ENCODE measurements at places on chromosomes 12 and 14.

GRCh38 chr12:20128928-20129327 is 239.4 kb upstream of the PDE3A start:
- H3K36me3 ChIP-seq = no peaks in the 10 kb centered on the region
- H3K4me1 ChIP-seq = no peaks in the 10 kb centered on the region
- no peak for DNase-seq
- no peak overlapping the region for H3K4me3 ChIP-seq

DNA sequence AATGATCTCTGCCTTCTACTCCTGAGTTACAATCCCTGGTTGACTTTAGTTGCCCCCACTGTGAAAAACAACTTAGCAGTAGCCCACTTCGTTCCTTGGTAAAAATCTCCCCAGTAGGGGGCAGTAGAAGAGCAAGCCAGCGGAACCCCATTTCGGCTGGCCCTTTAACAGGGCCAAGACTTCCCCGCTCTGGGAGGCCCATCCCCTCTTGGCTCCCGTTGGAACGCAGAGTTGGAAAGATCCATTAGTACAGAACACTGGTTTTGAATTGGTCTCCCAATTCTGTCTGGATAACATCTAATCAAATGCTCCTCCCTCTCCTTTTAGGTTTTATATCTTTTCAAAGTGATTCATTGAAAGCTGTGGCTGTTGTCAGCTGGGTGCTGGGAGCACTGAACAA is 1133.3 kb downstream of the BCL11B start:
- DNase-seq = no peak
- no peak overlapping the region for H3K4me3 ChIP-seq
- H3K36me3 ChIP-seq = no peaks in the 10 kb centered on the region
- H3K27me3 ChIP-seq = no peaks in the 10 kb centered on the region
- H3K4me1 ChIP-seq = no peaks in the 10 kb centered on the region

- peaks cover 4% of the 10 kb centered on the region for H3K4me1 ChIP-seq
These were observed 7.7 kb downstream of the SLC15A4 start for GRCh38 chr12:128815779-128816642.

- H3K4me1 ChIP-seq = peaks cover 12% of the 10 kb centered on the region
- no peak for DNase-seq
- no peak overlapping the region for H3K4me3 ChIP-seq
- H3K36me3 ChIP-seq = no peaks in the 10 kb centered on the region
- H3K27me3 ChIP-seq = no peaks in the 10 kb centered on the region
- H3K27ac ChIP-seq = no peak overlapping the region
These were observed 1.2 kb downstream of the NKX2-1 start for GRCh38 chr14:36518586-36519430.

GRCh38 chr12:19915392-19916195 is 452.7 kb upstream of the PDE3A start:
- H3K27me3 ChIP-seq = no peaks in the 10 kb centered on the region
- no peak for DNase-seq
- H3K36me3 ChIP-seq = no peaks in the 10 kb centered on the region
- H3K27ac ChIP-seq = no peak overlapping the region
- peaks cover 30% of the 10 kb centered on the region for H3K4me1 ChIP-seq
- H3K4me3 ChIP-seq = no peak overlapping the region

- DNase-seq = no peak
- H3K36me3 ChIP-seq = no peaks in the 10 kb centered on the region
- H3K27me3 ChIP-seq = no peaks in the 10 kb centered on the region
These were observed 40.0 kb downstream of the PEBP1 start for GRCh38 chr12:118175823-118176447.

DNA sequence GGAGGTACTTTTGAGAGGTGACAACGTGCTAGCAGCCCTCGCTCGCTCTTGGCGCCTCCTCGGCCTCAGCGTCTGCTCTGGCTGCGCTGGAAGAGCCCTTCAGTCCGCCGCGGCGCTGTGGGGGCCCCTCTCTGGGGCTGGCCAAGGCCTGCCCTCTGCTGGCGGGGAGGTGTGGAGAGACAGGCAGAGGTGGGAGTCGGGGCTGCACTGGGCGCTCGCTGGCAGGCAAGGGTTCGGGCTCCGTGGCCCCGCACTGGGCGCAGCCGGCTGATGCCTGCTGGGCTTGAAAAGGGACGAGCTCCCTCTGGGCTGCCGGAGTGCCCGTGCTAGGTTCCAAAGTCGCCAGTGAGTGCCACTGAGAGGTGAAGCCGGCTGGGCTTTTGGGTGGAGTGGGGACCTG is 580.0 kb downstream of the DIO2 start:
- DNase-seq = no peak
- no peak overlapping the region for H3K27ac ChIP-seq
- no peak overlapping the region for H3K4me3 ChIP-seq
- no peaks in the 10 kb centered on the region for H3K4me1 ChIP-seq

GRCh38 chr14:102784892-102785594 is 7.8 kb downstream of the TRAF3 start:
- H3K36me3 ChIP-seq = no peaks in the 10 kb centered on the region
- H3K27me3 ChIP-seq = no peaks in the 10 kb centered on the region
- DNase-seq = no peak
- H3K4me3 ChIP-seq = no peak overlapping the region
- H3K27ac ChIP-seq = no peak overlapping the region
- no peaks in the 10 kb centered on the region for H3K4me1 ChIP-seq

DNA sequence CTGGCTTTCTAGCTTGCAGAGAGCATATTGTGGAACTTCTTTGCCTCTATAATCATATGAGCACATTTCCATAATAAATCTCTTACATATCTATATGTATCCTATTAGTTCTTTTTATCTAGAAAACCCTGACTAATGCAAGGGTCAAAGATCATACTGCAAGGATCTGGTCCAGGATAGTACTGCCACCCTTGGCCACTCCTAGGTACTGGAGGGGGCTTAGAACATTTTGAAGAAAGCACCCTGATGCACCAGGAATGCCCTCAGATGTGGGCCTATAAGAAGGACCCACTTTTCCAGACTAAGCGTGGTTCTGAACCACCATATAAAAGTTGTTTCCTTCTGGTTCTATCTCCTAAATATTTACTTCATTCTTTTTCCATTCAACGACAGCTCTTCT is 14.6 kb downstream of the ATXN7L3B start:
- H3K27ac ChIP-seq = no peak overlapping the region
- no peak for DNase-seq
- no peaks in the 10 kb centered on the region for H3K36me3 ChIP-seq
- H3K27me3 ChIP-seq = no peaks in the 10 kb centered on the region
- no peaks in the 10 kb centered on the region for H3K4me1 ChIP-seq

- no peak overlapping the region for H3K27ac ChIP-seq
- DNase-seq = no peak
- H3K4me1 ChIP-seq = no peaks in the 10 kb centered on the region
- H3K36me3 ChIP-seq = no peaks in the 10 kb centered on the region
- H3K27me3 ChIP-seq = no peaks in the 10 kb centered on the region
- no peak overlapping the region for H3K4me3 ChIP-seq
These were observed 10.5 kb upstream of the PRMT5 start for GRCh38 chr14:22939684-22940083.

GRCh38 chr12:67202678-67203012 is 66.5 kb upstream of the CAND1 start:
- H3K36me3 ChIP-seq = no peaks in the 10 kb centered on the region
- H3K4me3 ChIP-seq = no peak overlapping the region
- no peaks in the 10 kb centered on the region for H3K27me3 ChIP-seq
- H3K4me1 ChIP-seq = no peaks in the 10 kb centered on the region
- H3K27ac ChIP-seq = no peak overlapping the region

DNA sequence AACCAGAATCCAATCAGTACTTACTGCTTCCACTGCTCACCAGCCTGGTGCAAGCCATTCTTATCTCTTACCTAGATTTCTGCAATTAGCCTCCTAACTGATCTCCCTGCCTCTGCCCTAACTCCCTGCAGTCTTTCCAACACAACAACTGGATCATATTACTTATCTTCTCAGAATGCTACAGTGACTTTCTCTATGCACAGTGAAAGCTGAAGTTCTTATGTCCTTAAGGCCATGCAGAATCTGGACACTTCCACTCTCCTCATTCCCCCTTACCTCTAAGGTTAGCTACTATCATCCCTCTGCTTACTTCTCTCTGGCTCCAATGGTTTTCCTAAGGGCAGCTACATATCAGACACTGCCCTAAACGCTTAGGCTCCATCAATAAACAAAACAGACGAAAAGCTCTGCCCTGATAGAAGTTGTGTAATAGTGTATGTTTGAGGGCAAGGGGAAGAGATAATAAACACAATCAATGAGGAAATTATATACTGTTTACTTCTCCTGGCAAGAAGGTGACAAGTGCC is 4.0 kb downstream of the KTN1 start:
- H3K36me3 ChIP-seq = no peaks in the 10 kb centered on the region
- no peak for DNase-seq
- H3K4me1 ChIP-seq = peaks cover 12% of the 10 kb centered on the region
- H3K4me3 ChIP-seq = no peak overlapping the region
- no peaks in the 10 kb centered on the region for H3K27me3 ChIP-seq

Measured in pancreas (tissue), 10 donors.